NCI-H446 treated with DMSO at 0.1 percent for 48 hours (cell line): ENCODE measurements at places on chromosomes 6 and 20.

DNA sequence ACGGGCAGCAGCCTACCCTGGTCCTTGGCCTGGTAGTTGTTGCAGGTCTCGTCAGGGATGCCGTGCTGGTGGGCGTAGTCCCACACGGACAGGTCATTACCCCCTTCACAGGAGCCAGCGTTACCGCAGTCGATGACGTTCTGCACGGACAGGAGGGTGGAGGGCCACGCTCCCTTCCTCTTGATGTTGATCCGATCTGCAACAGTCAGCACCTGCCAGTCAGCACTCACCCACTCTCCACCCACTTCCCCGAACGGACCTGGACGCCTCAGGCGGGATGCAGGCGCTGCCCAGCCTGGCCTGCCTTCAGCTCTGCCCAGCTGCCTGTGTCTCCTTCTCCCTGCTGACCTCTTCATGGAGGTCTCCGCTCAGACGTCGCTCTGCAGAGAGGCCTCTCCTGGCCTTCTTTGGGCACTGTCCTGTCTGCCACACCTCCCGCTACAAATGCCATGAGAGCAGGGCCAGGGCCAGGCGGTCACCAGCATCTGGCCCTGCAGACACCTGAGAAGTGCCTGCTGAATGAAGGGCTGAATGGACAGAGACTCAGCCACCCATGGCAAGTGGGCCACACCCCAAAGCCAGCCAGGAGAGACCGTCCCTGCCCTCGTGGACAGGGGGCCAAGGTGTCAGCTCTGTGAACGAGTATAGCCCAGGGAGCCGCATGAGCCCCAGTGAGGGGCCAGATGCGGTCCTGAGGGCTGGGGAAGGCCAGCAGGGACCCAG is 5.4 kb downstream of the CTSZ start:
- no peak for DNase-seq

DNA sequence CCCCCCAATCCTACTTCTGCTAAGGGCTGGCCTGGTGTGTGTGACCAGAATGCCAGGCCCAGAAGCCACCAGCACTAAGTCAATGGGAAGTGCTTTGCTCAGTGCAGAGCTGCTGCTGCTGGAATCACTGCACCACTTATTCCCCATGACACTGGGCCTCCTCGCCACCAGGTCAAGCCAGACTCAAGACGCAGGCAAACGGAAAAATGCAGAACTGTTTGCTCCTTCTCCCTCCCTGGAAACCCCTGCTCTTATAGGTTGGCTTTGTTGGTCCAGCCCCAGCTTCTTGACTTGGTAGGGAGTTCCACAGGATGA is 121.9 kb downstream of the PHACTR3 start:
- DNase-seq = no peak

DNA sequence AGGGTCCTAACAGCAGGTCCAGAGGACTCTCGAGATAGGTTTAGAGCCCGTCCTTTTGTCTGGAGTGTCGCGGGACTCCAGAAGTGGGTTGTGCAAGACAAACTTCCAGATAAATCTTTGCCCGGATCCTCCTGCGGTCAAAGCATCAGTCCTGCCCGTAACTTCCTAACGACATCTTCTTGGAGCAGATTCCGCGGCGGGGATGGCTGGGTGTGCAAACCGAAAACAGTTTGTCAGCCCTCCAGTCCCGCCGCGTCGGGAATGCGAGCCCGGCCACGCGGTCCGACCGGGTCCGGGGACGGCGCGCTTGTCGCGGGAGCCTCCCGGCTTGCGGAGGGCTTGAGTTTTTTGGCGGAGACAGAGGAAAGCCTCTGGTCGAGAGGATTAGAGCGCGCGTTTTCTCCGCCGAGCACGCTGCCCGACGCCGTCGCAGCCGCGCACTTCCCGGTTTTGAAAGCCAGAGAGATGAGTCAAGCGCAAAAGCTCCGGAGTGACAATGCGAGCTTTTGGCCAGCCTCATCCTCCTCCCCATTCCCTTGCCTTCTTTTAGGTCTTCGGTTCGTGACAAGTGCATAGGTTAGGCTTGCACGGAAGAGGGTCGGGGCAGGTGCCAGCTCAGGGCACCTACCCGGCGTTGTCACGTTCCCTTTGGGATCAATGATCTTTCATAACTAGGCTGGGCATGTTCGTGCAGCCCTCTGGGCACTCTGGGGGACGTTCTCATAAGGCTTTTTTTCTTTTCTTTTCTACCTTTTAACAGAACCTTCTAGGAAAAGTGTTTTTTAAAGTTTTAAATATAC is 91.3 kb upstream of the PRDM1 start:
- no peak for DNase-seq

DNA sequence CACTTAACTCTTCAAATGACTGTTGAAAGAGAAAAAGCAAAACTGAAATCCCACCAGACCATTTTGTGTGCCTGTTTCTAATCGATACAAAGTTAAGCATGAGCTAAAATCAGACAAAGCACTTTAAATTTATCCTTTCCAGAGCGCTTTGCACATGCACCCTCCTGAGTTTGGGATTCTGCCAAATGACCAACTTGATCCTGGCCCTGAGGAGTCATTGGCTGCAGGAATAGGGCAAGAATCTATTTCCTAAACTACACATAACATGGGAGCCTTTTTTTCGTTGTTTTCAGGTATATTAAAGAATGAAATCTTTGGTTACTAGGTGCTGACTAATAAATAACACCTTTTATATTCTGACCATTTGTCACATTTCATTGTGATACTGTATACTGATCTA is 23.8 kb upstream of the MTHFD1L start:
- no peak for DNase-seq

DNA sequence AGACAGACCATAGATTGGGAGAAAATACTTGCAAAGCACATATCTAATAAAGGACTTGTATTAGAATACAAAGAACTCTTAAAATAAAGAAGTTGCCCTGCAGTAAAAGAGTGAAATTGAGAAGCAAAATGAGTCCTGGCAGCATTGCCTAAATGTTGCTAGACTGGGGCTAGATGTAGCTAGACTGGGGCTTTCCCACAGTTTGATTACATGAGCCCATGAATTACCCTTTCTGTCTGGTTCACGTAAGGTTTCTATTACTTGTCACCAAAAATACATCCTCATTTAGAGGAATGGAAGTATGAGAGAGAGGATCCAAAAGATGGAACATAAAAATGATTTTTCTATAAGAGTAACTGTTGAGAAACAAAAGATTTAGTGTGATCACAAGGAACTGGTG is 57.6 kb upstream of the CCDC28A start:
- DNase-seq = no peak

DNA sequence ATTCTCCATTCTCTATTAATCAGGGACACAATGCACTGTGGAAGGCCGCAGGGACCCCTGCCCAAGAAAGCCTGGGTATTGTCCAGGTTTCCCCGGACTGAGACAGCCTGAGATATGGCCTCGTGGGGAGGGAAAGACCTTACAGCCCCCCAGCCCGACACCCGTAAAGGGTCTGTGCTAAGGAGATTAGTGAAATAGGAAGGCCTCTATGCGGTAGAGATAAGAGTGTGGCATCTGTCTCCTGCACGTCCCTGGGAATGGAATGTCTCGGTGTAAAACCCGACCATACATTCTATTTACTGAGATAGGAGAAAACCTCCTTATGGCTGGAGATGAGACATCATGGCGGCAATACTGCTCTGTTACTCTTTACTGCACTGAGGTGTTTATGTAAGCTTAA is 15.7 kb upstream of the EIF2S2 start:
- DNase-seq = no peak

- no peak for DNase-seq
These were observed 3.9 kb downstream of the UTRN start for GRCh38 chr6:144289006-144289405.
